ENCODE measurements at places on chromosomes 4 and X.

GRCh38 chr4:109263721-109264120, 38.7 kb downstream of the COL25A1 start:
- DNase-seq, result no peak

DNA sequence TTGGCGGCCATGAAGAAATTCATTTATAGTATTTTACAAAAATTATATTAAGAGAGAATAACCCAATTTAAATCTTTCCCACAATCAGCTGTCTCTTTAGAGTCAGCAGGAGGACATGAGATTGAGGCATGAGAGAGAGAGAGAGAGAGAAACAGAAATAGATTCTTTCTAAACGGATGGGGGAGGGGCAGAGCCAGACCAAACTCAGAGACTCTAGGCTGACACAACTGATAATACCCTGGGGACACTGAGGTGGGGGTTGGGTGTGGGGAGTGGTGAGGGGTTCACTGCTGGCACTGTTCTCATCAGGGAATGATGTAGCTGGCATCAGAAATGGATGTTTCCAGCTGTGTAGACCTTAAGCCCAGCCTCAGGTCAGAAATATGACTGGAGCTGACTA, 20.5 kb upstream of the HOPX start:
- DNase-seq, result no peak

- DNase-seq, result no peak
These were observed 111.0 kb upstream of the RAP2C start for GRCh38 chrX:132330156-132330729.

- DNase-seq, result no peak
These were observed 34.4 kb upstream of the RTL3 start for GRCh38 chrX:78693536-78693935.

GRCh38 chr4:38185406-38186144, 225.4 kb downstream of the PTTG2 start:
- no peak for DNase-seq

GRCh38 chr4:120658772-120659171, 263.8 kb downstream of the PRDM5 start:
- DNase-seq, result no peak

- peak; percentile 84 for DNase-seq
These were observed 32.0 kb downstream of the DAPP1 start for GRCh38 chr4:99848591-99849001.

DNA sequence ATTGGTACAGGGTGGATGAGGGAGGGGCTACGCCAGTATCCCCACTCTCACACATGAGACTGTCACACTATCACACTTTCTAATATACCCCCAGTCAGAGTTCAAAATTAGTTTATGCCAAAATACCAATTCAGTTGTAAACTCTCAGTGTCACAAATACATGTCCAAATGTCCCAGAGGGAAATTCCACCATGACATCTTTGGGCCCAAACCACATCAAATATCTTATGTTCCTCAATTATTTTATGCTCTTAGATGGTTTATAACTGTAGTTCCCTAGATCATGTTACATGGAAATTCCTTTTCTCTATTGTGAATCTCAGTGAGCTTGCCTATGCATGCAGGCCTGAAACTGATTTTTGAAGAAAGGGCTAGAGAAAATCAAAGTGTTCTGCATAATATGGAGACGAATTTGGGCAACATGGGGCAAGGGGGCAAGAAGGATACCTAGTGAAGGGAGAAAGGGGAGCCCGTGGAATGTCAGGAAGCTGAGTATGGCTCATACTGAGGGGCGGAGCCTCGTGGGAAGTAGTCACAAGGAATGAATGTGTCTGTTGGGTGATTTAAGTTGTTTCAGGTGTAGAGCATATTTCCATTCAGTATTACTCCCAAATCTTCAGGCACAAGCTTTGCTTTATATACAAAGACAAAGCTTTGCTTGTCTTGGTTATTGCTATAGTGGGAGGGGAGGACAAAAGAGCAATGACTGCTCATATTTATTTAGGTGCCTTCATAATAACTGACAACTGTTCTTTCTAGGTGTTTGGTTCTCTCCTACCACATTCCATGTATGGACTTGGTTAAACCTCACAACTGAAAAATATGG, 40.8 kb downstream of the CLNK start:
- no peak for DNase-seq

- DNase-seq, result peak; percentile 92
These were observed 64.6 kb upstream of the ENPP6 start for GRCh38 chr4:184282251-184282713.

DNA sequence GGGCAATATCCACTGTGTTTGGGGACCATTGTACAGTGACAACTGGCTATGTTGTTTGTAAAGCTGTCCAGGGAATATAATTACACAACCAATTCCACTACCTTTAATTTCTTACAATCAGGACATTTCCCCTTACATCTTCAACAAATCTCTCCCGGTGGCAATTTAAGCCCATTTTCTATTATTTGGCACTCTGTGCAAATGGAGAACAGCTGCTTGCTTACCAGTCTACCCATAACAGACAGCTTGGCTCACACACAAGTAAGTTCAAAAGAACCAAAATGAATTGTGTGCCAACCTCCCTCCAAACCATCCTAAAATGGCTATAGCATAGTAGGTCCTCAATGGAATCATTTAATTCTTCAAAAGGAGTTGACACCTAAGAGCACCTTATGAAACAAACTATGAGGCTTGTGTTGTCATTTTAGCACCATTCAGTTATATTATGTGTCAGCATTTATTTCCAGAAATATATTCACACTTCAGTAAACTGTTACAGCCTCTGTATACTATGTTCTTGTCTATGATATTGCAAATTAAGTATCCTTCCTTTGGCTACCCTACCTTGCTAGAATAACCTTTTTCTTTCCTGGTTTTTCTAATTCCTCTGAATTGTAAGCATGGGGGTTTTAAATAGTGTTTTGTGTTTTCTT, 18.4 kb downstream of the GABRA4 start:
- DNase-seq, result no peak

GRCh38 chrX:94051926-94052325, 377.9 kb downstream of the FAM133A start:
- DNase-seq, result no peak

GRCh38 chr4:2852481-2852921, 8.9 kb downstream of the ADD1 start:
- DNase-seq, result no peak

- no peak for DNase-seq
These were observed 43.1 kb upstream of the C1GALT1C1 start for GRCh38 chrX:120672841-120673530.

- no peak for DNase-seq
These were observed 61.2 kb downstream of the HMGB2 start for GRCh38 chr4:173272996-173273395.

DNA sequence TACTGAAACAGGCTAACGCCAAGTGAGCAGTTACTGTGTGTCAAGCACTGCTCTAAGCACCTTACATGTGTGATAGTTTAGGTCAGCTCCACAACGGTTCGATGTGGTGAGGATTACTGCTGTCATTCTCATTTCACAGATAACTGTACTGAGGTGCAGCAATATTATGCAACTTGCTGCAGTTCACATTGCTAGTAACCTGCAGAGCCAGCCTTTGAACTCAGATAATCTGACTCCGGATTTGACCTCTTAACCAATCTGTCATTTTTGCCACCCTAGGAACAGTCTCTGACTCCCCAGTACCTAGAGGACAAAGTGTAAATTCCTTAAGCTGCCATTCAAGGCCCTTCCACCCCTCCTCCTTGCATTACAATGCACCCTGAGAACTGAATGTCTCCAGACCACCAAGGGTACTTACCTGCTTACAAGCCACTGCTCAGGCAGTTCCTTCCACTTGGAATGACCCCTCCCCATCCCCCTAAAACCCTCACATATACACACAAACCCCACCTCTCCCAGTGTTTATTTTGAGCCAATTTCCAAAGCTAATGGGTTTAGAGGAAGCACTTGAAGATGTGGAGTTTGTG, 24.9 kb downstream of the EFNB1 start:
- DNase-seq, result no peak

DNA sequence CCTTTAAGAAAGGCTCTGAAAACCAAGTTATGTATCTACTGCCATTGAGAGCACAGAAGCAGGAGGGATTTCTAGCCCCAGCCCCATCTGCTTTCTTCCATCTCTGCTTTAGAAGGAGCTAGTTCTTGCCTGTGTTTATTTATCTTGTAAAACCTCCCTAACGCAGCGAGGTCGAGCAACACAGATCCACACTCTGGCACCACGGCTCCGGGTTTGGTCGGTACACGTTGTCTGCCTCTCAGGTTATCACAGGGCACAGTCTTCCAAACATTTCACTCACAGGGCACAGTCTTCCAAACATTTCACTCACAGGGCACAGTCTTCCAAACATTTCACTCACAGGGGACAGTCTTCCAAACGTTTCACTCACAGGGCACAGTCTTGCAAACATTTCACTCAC, 69.7 kb upstream of the TLR3 start:
- no peak for DNase-seq

GRCh38 chr4:112604589-112604988, 32.1 kb downstream of the ZGRF1 start:
- DNase-seq, result peak; percentile 43

DNA sequence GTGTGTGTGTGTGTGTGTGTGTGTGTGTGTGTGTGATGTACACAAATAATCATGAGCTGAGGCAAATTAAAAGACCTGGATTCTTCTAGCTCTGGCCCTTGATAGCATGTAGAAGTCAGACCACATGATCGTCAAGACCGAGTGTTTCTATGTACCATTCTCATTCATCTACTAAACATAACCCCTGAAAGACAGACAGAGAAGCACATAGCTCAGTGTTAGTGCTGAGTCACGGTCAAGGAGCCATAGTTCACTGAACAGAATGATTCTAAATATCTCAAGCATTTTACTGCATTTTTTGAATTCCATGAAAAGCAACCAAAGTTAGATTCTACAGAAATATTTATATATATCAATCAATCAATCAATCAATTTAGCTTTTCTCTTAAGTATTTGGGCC, 412.3 kb upstream of the CXorf51A start:
- DNase-seq, result no peak

DNA sequence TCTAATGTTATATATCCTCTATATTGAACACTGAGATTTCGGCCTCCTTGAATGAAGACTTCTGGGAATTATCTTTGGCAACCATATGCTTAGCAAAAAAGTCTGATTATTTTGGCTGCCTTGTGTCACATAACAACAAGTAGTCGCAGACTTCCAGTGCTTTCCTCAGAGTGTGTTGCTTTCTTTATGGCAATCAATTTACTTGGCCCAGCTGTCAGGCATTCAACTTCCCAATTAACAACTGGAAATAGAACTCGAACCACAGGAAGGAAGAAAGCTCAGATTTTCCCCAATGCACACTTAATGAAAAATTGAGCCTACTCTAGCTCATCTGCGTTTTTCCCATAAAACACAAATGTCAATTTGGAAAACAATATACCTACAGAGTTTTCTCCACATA, 71.6 kb downstream of the ZNF827 start:
- DNase-seq, result no peak

- DNase-seq, result no peak
These were observed 175.2 kb downstream of the MGST2 start for GRCh38 chr4:139840773-139841172.

DNA sequence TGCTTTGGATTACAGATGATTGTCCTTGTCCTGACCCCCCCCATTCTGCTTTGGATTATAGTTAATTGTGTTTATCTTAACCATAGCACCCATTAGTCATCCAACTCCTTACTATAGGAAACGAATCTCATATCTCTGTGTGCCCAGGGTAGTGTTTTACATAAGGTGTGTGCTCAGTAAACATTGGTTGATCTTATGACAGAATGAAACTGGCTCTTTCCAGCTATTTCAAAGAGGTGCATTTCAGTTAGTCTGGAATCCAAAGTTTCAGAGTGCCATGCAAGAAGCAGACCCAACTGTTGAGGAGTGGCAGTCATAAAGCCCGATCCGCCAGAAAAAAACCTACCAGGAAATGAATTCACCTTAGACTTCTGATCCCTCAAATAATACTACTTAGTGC, 14.7 kb downstream of the TRIM2 start:
- no peak for DNase-seq

DNA sequence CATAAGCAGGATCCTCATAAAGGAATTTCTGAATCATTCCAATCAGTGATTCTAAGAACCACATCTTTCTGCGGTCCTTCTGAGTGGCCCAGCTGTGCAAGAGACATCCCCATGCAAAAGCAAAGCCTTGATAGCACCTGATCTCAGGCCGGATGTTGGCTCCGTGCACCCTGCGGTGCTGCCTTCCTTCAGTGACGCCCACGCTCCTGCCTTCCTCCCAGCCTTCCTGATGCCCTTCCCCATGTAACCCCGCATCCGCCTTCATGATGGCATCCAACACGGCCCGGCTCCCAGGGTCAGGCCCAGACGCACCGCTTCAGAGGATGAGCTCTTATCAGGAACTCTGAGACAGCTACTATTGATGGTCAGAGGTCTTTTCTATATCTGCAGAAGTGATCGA, 20.4 kb upstream of the CYP4V2 start:
- DNase-seq, result no peak

- no peak for DNase-seq
These were observed 94.6 kb upstream of the RPS6KA3 start for GRCh38 chrX:20361081-20361889.

- DNase-seq, result peak; percentile 56
These were observed 28.4 kb downstream of the GUCY1B1 start for GRCh38 chr4:155787113-155787710.

GRCh38 chr4:126405369-126405982, 1090.7 kb downstream of the FAT4 start:
- DNase-seq, result peak; percentile 5

- peak; percentile 69 for DNase-seq
These were observed 155.8 kb downstream of the RPA4 start for GRCh38 chrX:97039363-97040029.

DNA sequence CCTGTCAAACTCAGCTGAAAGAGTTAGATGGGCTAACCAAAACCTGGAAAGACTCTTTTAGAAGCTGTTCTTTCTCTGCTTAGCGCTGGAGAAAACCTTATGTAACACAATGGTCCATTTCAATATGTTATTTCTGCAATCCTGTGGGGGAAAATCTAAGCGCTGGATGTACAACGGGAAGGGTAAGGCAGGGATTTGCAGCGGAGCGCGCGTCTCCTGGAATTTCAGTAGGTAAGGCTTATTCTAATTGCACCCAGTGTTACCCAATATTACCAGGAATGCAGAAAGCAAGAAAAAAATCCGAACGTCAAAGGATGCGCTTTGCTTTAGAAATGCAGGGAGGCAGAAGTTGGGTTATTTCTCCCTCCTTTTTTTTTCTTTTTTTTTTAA, 2.0 kb downstream of the HS3ST1 start:
- DNase-seq, result no peak

GRCh38 chr4:147117431-147117830, 171.8 kb upstream of the TTC29 start:
- DNase-seq, result no peak

- no peak for DNase-seq
These were observed 102.8 kb downstream of the RTL5 start for GRCh38 chrX:72028701-72029470.

GRCh38 chrX:49308604-49309269, 5.3 kb downstream of the GAGE10 start:
- peak; percentile 19 for DNase-seq

DNA sequence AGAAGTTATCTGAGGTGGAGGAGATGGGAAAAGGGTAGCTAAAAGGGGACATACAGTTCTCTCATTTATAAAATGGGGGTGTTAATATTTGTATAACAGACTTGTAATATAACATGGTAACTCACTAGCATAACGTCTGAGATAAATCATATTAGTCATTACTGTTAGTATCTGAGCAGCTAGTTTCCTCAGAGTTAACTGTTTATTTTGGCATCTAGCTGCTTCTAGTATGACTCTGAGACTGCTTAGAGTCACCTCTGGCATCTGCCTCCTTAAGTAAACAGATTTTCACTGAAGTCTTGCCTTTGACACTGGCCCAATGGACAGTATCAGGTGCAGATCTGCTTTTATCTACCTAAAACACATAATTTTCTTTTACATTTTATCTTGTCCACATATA, 58.1 kb downstream of the SLC30A9 start:
- DNase-seq, result no peak

Data from activated CD4-positive, alpha-beta T cell treated with anti-CD3 and anti-CD28 coated beads, Interleukin-2, Interleukin-6, amounts not matched to agents 100 ng/mL and 50 ng/mL, durations not matched to agents 16 hours and 8 hours (primary cell).